ENCODE measurements at places on chromosomes 5 and 9.

- no peak for DNase-seq
These were observed 199.3 kb downstream of the PAX5 start for GRCh38 chr9:36834736-36835135.

DNA sequence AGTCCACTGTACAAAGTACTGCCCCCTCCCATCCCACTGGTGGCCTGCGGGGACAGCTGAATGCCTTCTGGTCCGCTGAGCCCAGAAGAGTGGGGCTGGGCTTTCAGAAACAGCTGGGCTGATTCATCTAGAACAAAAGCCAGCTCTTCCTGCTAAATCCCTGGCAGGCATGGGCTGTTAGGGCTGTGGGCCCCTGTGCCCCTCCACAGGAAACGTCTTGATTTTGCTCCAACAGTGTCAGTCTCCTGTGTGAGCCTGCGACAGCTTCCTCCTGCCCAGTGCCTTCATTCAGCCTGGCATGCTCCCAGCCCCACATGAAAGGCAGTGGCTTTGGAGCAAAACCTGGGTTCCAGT, 6.9 kb upstream of the GSN start:
- no peak for DNase-seq

DNA sequence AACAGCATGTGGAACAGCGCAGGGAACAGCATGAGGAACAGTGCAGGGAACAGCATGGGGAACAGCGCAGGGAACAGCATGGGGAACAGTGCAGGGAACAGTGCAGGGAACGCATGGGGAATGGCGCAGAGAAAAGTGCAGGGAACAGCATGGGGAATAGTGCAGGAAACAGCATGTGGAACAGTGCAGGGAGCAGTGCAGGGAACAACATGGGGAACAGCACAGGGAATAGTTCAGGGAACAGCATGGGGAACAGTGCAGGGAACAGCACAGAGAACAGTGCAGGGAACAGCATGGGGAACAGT, 2.0 kb downstream of the LCN8 start:
- no peak for DNase-seq

GRCh38 chr9:136903041-136903554, 16.8 kb downstream of the TRAF2 start:
- DNase-seq = no peak

GRCh38 chr5:51567636-51568035, 184.4 kb downstream of the ISL1 start:
- no peak for DNase-seq

- DNase-seq = no peak
These were observed 1653.4 kb downstream of the EFNA5 start for GRCh38 chr5:106017243-106017857.

GRCh38 chr9:114057161-114057885, 20.8 kb downstream of the AMBP start:
- DNase-seq = no peak

DNA sequence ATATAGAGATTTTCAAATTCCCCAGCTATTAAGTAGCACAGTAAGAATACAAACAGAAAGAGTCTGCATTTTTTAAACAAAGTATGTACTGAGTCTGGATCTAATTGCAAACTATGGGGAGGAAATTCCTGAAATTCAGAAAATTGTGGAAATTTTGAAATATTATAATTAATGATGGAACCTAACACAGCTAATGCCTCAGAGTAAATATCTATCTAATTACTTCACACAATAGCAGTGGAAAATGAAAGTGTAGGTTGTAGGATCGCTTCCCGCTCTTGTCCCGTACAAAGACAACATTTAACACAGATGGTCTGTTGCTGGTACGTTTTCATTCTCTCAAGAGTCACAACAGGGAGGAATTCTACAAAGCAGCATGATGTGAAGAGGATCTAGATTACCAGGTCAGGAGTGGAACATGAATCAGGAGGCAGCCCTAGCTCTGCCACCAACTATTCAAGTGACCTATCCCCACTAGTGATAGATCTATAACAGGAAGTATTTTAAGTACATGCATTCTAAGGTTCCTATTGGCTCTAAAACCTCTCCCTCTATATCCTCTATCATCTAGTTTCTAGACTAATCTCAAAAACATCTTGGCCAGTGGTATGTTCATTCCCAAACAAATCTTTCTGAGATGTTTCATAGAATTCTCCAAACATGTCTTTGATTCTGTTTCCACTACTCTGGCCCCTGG, 58.9 kb upstream of the GRAMD2B start:
- DNase-seq = no peak

DNA sequence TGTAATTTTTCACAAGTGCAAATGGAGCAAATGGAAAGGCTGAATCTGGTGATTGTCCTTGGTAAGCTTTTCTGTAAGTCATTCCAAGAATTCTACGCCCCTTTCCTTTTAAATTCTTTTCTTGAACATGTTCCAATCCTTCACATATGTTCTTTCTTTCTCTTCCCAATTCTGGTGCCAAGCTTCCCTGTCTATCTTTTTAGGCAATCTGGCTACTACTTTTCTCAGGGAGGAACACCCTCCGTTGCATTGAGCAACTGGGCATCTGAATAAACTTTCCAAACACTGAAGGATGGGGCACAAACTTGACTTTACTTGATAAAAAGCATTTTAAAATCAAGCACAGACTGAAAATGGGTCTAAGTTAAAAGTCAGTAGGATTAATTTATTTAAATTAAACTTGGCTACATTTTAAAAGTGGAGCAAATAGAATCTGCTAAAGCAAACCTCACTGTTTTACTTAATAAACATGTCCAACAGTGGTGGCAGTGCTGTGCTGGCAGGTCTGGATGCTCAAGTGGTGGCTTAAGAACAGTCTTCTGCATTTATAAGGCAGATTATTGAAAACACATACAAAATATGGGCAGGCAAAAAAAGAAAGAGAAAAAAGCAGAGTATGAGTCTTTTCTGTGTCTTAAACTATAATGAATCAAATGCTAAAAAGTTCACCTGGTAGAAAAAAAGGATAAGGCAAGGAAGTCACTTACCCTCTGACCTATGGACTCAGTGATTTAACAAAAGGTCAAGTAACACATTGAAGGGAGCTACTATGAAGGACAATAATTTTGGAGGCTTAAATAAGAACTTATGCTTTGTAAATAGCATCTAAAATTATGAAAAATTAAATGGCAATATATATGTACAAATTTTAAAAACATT, 5.4 kb downstream of the ELL2 start:
- DNase-seq = no peak

- DNase-seq = no peak
These were observed 144.4 kb upstream of the NR4A3 start for GRCh38 chr9:99677281-99677680.

GRCh38 chr5:94209774-94210355, 408.5 kb downstream of the KIAA0825 start:
- DNase-seq = no peak

DNA sequence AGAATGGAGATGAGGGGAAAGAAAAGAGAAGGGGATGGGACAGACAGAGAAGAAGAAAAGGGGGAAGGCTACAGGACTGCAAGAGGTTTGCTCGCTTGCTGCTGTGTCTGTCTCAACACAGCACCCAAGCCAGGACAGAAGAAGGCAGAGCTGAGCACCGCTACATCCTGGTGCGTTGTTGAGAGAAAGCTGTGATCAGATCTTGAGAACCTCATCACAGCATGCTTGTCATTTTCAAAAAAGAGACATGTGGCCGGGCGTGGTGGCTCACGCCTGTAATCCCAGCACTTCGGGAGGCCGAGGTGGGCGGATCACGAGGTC, 110.9 kb downstream of the NXNL2 start:
- no peak for DNase-seq

- no peak for DNase-seq
These were observed 40.8 kb downstream of the RXRA start for GRCh38 chr9:134367061-134367460.

Measured in GM13977 (cell line).